ENCODE measurements at places on chromosomes 7 and 10. TPM values are rescaled to one million over a fixed set of nuclear protein-coding genes. Genes with fewer than 3 reads are reported as not detected.
A peak's percentile ranks its signal among the peaks of the same experiment; 100 is the strongest.

The PNLIPRP3 gene
- total RNA-seq: not detected

DNA sequence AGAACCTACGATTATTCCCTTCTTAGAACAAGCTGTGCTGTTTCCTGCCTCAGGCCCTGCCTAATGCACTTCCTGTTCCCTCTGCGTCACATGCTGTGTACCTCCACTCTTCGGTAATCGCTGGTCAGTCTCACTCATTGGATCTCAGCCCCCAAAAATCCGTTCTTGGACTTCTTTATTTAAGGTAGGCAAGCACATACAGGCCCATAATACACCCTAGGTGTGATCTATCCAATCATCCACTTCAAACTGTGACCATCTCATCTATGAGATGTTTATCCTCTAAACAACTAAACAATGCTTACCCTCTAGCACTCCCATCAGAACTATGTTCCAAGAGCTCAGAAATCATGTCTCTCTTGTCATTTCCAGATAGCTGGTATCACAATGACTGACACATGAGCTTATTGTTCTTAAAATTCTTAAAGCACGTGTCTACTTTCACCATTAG, 83.9 kb downstream of the CADPS2 start:
- DNase-seq: no peak

GRCh38 chr10:32943854-32944661, 14.0 kb downstream of the ITGB1 start:
- DNase-seq: peak; percentile 33

GRCh38 chr10:35027567-35027966, 62.6 kb downstream of the CUL2 start:
- peak; percentile 34 for DNase-seq

The FAM24B gene
- total RNA-seq: 5.9 TPM

DNA sequence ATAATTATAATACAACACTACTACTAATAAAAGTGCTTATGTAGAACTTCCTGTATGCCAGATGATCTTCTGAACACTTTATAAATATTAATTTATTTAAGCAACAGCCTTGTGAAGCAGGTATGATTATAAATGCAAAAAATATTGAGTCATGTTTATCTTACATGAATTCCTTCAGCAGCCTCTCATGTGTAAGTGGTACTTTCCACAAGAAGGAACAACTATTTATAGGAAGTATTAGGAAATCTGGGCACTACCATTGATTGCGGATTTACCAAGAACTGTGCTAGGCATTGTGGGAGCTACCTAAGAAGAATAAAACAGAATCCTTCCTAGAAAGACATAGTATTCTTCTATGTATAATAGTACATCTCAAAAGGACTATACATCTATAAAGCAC, 10.7 kb upstream of the STEAP4 start:
- DNase-seq: no peak

The OR2A5 gene
- not detected for total RNA-seq

The ACSM6 gene
- not detected for total RNA-seq

DNA sequence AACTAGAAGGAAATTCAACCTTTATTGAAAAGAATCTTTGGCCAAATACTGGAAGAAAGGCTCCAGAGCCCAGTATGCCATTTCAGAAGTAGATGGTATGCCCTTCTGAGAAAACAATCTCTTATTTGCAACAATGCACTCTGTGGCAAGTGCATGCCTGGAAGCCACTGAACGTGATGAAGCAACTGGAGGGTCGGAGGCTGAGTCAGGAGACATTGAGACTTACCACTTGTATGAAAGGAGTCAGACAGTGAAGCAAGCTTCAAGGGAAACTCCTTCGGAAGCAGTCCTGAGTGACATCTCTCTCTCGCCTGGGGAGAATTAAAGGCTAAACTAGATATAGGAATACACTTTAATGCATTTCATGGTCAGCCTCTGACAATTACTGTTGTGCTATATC, 353.7 kb downstream of the NRG3 start:
- DNase-seq: no peak

- no peak for DNase-seq
These were observed 218.4 kb downstream of the GLRX3 start for GRCh38 chr10:130354573-130354954.

DNA sequence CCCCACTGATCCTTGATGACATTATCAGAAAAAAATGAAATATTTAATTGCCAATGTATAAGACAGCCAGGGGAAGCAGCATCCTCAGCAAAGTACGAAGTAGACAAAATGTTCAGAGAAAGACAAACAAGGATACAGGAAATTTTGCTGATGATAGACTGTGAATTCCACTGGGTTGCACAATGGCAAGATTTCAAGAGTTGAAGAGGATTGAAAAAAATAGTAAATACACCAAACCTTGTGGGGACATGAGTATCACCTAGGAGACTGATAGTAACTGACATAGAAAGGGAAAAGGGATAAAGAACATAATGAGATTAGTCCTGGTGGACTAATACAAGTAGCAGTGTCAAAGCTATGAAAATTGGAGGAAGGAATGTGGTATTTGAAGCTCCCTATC, 16.5 kb downstream of the CNOT4 start:
- DNase-seq: no peak

DNA sequence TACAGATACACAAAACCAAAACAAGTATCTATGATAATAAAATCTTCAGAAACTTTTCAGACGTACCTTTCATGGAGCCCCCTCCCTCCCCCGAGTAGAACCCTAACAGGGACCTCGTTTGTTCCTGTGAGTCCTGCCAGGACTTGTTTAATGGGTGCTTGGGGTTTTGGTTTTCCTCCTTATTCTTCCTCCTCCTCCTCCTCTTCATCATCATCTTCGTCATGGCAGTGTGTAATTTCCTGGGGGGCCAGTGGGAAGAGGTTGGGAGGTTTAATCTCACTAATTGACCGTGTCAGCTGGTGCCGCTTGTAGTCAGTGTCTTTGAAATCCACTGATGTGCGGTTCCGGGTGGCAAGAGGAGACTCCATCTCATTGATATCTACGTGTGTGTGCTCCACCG, 103.6 kb downstream of the NT5C2 start:
- no peak for DNase-seq

DNA sequence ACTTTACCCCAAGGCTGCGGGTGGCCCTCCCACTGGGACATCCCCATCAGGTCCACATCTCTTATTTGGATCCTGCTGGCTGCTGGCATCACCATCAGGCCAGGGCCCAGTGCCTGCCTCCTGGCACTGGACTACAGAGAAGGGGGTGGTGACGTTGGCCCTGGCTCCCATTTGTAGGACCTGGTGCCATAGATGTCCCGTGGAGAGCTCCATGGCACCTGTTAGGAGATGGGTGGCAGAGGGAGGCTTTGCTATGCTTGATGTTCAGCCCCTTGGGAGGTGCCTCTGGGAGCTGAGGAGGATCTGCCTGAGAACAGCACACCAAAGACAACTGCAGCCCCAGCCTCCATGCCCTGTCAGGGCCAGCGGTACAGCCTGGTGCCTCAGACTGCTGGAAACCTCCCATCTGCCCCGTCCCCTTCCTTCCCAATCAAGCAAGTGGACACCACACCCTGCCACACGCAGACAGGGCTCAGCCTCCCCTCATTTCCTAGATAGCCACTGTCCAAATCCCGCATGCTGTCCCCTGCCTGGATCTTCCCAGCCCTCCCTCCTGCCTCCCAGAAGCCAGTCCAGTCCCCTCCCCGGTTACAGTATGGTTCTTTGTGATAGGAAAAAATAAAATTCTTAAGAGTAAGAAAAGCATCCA, 230.0 kb upstream of the GRB10 start:
- DNase-seq: no peak

The TMEM270 gene
- not detected for total RNA-seq

- DNase-seq: no peak
These were observed 90.3 kb upstream of the DDC start for GRCh38 chr7:50655490-50655889.

DNA sequence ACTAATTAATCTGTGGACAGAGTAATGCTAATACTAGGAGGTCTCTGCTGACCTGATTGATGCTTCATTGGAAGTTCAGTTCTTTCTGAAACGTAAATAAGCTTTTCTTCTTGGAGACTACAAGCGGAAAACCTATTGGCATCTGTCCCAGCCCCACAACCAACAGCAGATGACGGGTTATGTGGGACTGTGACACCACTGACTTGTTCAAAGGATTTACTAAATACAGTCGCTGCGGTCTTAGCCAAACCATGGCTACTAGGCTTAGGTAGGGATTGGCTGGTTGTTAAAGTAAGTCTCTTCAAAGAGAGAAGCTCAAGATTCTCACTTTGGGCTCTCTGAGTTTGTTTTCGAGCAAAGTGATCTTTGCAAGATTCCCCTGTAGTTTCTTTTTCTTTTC, 68.3 kb downstream of the HYCC1 start:
- no peak for DNase-seq

The SYCE1 gene
- not detected for total RNA-seq

Data from RPMI7951 (cell line).